ENCODE measurements at places on chromosomes 6 and 20.

DNA sequence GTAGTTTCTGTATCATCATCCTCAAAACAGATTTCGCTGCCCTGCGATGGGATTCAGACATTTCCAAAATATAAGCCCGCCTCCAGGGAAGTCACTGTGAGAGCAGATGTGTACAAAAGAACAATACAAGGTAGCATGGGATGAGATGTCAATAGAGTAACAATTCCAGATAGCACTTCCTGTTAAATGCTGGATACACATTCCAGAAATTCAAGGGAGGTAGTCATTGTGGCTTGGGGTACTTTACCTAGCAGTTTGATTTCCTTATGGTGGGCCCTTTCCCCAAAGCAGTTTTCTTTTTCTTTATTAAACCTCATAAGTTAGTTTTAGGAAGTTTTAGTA lies 2.5 kb downstream of the RNF217 start:
- no peak for DNase-seq

- no peak for DNase-seq
Measured at GRCh38 chr6:16676376-16676775, 84.9 kb downstream of the ATXN1 start.

DNA sequence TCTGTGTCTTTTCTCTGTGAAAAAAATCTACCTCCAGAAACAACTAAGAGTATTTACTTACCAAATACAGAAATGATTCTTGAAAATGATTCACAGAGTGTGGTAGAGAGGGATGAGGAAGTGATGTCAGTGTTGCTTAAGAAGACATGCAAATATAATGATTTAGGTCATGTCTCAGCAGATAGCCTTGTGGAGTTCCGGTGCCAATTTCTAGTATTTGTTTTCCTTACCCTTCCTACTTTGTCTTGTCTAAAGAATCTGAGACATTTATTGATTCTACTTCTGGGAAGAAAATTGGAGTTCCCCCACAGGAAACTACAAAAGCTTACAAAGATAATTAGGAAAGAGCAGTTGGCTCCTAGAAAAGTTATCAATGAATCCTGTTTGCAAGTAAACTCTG lies 68.8 kb downstream of the GJA1 start:
- DNase-seq: no peak

GRCh38 chr6:82915666-82916065 lies 150.0 kb downstream of the UBE3D start:
- no peak for DNase-seq

GRCh38 chr6:13352165-13352564 lies 23.8 kb upstream of the TBC1D7 start:
- DNase-seq: no peak

- no peak for DNase-seq
Measured at GRCh38 chr20:47262008-47262364, 94.5 kb downstream of the ZMYND8 start.
